ENCODE measurements at places on chromosomes 2 and 18. TPM values are rescaled to one million over a fixed set of nuclear protein-coding genes. Genes with fewer than 3 reads are reported as not detected.

IL37 gene
- not detected for total RNA-seq

ALPP gene
- not detected for total RNA-seq

SPATA3 gene
- total RNA-seq, result 0.44 TPM

LIPG gene
- total RNA-seq, result 0.08 TPM

IL36RN gene
- total RNA-seq, result not detected

RUFY4 gene
- total RNA-seq, result not detected

APLF gene
- 2.8 TPM for total RNA-seq

CHRNG gene
- total RNA-seq, result not detected

HOXD1 gene
- total RNA-seq, result not detected

WDCP gene
- 27.1 TPM for total RNA-seq

CD207 gene
- not detected for total RNA-seq

ABCB11 gene
- not detected for total RNA-seq

LONRF2 gene
- 0.08 TPM for total RNA-seq

RGPD5 gene
- 37.7 TPM for total RNA-seq

ICOS gene
- total RNA-seq, result 80.0 TPM

APCDD1 gene
- total RNA-seq, result not detected

TDRD15 gene
- total RNA-seq, result not detected

MBD2 gene
- total RNA-seq, result 175 TPM

DUSP28 gene
- total RNA-seq, result 6.2 TPM

CNGA3 gene
- not detected for total RNA-seq

ASNSD1 gene
- 52.1 TPM for total RNA-seq

EML6 gene
- total RNA-seq, result 1.7 TPM

NUP35 gene
- 45.5 TPM for total RNA-seq

ONECUT2 gene
- not detected for total RNA-seq

GKN2 gene
- not detected for total RNA-seq

POTEI gene
- not detected for total RNA-seq

DNAJC5G gene
- total RNA-seq, result not detected

MAT2A gene
- 417 TPM for total RNA-seq

ANTXR1 gene
- total RNA-seq, result 0.30 TPM

GPR35 gene
- 12.6 TPM for total RNA-seq
